Stimulated activated naive CD8-positive, alpha-beta T cell treated with anti-CD3 and anti-CD28 coated beads, Interleukin-15, Interleukin-2, amounts not matched to agents 100 U/mL and 50 U/mL, for 24 hours (primary cell): ENCODE measurements at places on chromosomes 3 and 15.
A peak's percentile ranks its signal among the peaks of the same experiment; 100 is the strongest.

DNA sequence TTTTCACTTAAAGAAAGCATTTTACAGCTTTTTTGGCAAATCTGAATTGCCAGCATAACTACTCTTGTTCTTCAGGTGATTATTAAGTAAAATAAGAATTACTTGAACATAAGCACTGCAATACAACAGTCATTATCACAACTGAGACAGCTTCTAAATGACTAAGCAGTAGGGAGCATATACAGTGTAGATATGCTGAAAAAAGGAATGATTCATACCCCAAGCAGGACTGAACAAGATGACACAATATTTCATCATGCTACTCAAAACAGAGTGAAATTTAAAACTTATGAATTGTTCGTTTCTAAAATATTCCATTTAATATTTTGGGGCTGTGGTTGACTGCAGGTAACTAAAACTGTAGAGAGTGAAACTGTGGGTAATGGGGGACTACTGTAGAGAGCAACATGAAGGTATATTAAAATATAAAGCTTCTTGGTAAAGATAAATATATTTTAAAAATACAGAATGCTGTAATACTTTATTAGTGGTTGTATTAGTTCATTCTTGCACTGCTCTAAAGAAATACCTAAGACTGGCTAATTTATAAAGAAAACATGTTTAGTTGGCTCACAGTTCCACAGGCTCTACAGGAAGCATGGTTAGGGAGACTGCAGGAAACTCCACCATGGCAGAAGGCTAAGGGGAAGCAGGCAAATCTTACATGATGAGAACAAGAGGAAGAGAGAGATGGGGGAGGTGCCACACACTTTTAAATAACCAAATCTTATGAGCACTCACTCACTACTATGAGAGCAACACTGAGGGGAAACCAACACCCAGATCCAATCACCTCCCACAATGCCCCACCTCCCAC is 84.8 kb downstream of the DCLK3 start:
- no peak for DNase-seq

DNA sequence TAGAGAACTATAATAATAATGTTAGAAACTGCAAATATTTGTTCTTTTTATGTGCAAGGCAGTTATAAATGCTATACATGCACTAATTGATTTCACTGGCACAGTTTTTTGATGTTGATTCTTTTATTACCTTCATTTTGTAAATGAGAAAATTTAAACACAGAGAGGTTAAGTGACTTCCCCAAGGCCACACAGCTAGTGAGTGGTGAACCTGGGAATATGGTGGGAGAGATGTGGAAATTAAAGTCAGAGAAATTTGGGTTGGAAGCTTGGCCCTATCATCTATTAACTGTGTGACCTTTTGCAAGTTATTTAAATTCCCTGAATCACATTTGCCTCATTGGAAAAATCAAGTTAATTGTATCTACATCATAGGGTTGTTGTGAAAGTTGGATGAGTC is 39.6 kb upstream of the AKAP13 start:
- DNase-seq = no peak

DNA sequence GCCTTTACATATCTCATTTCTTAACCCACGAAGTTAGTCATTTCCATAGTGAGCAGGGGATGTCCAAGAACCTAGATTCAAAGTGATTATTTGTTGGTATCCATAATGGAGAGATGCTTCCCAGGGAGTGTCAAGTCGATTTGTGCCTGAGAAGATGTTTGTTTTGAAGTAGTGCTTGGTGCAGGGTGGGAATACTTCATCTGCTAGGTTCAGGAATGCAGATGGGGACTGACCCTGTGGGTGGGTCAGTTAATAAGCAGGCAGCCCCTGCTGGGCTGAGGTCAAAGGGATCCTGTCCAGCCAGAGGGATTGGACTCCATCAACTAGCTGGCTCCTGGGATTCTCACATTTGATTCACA is 44.1 kb upstream of the VILL start:
- DNase-seq = no peak

- no peak for DNase-seq
Observed at GRCh38 chr3:85258326-85258725, 299.5 kb downstream of the CADM2 start.

- DNase-seq = no peak
Observed at GRCh38 chr15:93803421-93804152, 427.8 kb upstream of the MCTP2 start.

- DNase-seq = no peak
Observed at GRCh38 chr15:68274201-68274848, 3.2 kb upstream of the FEM1B start.

GRCh38 chr15:99009741-99010330 is 2.2 kb upstream of the PGPEP1L start:
- no peak for DNase-seq

GRCh38 chr3:134799393-134799792 is 4.3 kb downstream of the EPHB1 start:
- DNase-seq = no peak

- DNase-seq = peak; percentile 13
Observed at GRCh38 chr3:111012388-111013248, 59.0 kb upstream of the NECTIN3 start.

GRCh38 chr15:58748040-58748851 is 1.3 kb downstream of the ADAM10 start:
- peak; percentile 40 for DNase-seq

DNA sequence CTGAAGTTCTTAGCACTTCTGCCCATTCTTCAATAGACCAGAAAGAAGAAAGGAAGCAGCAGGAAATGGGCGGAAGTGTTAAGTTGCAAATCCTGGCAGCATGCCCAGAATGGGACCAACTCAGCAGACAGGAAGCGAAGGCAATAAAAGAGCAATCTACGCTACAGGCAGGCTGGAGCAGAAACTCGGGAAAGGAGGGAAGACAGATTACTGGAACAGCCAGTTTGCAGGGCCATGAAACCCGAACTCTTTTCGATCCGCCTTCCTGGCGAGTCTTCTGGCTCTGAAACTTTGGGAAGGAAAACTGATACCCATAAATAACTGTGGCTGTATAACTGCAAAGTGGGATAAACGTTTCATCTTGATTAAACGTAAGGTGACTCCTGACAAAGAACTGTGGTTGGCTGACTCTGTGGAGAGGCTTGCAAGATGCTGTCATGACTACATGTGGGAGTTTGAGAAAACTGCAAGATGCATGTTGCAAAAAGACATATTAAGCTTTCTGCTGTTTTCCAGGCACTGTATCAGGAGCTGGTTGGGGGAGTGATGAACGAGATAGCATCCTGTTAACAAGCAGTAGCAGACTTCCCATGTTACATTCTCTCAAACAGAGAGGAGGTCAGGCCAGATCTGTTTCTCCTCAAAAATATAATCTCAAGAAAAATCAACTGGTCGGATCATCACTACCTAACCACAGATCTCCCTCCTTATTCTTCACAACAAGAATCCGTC is 67.8 kb downstream of the FMN1 start:
- peak; percentile 66 for DNase-seq

GRCh38 chr15:27897481-27897880 is 201.6 kb downstream of the OCA2 start:
- DNase-seq = no peak

- DNase-seq = no peak
Observed at GRCh38 chr3:16496008-16496407, 17.5 kb downstream of the RFTN1 start.

- DNase-seq = no peak
Observed at GRCh38 chr3:147405231-147406027, 914 bp downstream of the ZIC4 start.

DNA sequence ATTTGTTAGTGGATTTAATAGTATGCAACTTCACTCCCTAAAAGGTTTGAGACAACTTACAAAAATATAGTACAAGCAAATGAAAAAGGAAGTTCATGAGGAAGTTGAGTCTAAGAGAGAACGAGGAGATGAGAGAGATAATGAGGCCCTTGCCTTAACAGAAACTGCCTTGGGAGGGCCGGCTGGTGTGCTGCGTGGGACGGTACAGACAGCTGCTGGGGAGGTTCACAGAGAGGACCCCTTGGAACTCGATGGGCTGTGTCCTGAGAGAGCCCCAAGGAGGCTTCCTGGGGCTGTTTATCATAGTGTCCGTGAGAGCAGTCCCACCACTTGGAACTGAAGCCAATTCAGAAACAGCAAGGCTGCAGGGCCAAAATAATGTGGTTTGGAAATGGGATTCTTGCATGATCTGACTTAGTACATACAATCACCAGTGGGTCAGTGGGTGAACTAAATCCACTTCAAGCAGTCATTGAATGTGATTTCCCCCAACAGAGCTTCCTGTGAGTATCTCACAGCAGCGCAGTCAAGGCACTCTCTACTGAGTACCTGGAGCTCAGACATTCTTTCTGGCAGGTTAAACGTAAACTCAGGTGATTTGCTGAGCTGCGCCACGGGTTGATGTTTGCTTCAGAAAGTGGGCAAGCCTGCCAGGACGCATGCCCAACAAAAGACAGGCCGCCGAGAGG is 90.8 kb downstream of the CRTC3 start:
- peak; percentile 27 for DNase-seq

DNA sequence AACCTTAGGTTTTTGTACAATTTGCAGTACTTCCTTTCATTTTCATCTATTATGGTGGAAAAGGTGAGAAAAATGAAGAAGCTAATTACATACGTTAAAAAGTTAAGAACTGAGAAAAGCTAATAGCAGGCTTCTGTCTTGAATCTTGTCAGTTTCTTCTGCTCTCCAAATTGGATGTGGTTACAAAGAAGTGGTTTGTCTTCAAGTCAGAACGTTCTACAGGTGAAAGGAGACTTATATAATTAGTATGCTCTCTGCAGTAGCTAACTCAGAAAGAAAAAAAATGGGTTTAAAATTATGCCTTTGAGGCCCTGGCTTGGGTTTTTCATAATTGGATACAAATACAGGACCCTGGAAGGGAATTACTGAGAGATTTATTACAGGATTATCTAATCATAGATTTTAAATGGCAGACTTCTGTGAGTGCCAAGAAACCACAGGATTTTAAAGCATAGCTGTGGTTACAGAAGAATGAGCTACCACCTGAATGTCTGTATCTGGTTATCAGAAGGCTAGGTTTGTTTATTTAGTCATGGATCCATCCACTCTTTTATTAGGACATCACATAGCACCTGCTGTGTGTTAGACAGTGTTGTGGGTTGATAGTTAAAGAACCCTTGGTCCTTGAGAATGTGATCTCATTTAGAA is 528.1 kb upstream of the MCTP2 start:
- DNase-seq = no peak

DNA sequence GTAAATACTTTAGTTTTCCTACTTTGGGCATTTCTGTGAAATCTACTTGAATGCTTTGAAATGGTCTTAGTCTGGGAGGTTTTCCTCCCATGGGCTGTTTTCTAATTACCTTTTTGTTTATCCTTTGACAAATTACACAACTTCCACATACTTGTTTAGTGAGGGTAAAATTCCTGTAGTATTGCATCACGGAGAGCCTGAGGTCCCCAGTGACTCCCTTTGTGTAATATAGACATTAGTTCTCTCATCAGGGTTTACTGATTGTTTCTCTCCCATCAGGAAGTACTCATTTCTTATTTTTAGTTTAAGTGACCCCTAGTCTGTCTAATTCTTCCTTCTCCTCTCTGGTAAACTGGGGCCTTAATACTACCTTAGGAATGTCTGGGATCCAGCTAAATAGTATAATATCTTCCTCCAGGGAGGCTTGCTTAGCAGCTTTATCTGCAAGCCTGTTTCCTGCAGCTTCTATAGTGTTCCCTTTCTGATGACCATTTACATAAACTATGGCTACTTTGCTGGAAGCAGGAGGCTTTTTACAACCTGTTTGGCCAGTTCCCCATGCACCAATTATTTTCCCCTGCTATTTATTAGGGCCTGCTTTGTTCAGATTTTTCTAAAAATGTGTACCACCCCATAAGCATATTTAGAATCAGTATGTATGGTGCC is 87.2 kb upstream of the XCR1 start:
- no peak for DNase-seq

- no peak for DNase-seq
Observed at GRCh38 chr3:134197681-134198261, 52.9 kb downstream of the RYK start.

- DNase-seq = no peak
Observed at GRCh38 chr15:62821384-62822131, 221.0 kb upstream of the TPM1 start.

DNA sequence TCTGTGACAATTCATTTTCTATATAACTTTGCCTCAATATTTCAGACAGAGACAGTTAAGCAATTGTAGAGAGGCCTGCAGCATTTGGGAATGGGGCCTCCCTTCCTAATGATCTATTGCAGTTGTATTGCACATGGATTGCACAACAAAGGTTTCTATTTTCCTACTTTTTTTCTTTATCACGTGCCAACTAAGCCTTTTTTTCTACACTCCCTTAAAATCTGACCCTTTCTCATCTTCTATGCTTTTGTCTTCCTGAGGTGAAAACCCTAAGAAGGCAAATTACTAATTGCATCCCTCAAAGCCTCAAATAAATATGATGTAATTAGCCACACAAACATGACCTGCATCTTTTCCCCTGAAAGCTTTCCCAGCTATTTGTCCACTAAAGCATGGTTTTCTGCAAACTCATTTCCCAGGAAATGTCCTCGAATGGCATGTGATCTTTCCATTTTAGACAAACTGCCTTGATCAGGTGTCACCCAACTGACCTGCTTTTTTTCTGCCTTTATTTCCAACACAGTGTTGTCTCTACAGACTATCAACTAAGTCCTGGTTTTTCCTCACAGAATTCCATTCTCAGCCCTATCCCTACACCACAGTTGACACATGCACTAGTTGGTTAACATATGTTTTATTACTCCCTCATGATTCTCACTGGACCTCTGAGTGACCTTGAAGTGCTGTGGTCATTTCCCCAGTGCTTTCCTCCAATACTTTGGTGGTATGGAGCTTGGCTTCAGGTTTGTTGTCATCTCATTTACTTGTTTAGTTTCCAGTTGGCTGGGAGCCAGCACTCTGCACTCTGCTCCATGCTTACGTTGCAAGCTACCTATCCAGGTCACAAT is 31.9 kb upstream of the TSC22D2 start:
- no peak for DNase-seq

GRCh38 chr3:17687566-17687965 is 54.9 kb downstream of the TBC1D5 start:
- no peak for DNase-seq

DNA sequence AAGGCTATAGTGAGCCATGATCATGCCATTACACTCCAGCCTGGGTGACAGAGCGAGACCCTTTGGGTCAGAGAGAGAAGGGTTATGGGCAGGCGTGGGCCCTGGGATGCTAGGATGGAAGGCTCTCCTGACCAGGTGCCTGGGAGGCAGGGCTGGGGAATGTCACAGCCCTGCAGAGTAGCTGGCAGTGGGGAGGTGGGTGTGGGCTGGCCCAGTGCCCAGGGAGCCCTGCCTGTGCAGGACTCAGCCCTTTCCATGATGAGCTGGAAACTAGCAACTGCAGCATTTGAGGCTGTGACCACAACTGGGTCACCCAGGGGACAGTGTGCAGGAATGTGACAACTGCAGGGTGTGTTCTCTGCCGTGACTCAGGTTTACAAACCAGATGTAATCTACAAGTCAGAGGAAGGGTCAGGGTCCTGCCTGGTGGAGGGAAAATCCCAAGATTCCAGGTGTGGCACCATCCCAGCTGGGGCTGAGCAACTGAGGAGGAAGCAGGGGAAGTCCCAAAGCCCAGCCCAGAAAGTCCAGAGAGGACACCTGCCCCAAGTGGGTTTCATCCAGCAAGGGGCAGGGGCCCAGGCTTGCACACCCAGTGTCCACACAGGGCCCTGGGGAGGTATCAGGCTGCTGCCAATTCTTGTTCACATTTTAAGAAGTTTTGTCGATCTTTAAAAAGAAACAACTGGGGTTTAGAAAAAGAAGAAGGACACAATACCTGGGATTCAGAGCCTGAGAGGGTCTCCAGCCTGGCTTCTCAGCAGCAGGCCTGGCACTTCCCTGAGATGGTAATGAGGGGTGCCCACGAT is 45.5 kb downstream of the SLC28A1 start:
- DNase-seq = peak; percentile 32

- no peak for DNase-seq
Observed at GRCh38 chr3:55166576-55167555, 239.0 kb upstream of the LRTM1 start.

GRCh38 chr3:96007650-96008195 is 806.7 kb upstream of the EPHA6 start:
- no peak for DNase-seq
